ENCODE measurements at places on chromosomes 6 and 20. TPM values are rescaled to one million over a fixed set of nuclear protein-coding genes. Genes with fewer than 3 reads are reported as not detected.

DNA sequence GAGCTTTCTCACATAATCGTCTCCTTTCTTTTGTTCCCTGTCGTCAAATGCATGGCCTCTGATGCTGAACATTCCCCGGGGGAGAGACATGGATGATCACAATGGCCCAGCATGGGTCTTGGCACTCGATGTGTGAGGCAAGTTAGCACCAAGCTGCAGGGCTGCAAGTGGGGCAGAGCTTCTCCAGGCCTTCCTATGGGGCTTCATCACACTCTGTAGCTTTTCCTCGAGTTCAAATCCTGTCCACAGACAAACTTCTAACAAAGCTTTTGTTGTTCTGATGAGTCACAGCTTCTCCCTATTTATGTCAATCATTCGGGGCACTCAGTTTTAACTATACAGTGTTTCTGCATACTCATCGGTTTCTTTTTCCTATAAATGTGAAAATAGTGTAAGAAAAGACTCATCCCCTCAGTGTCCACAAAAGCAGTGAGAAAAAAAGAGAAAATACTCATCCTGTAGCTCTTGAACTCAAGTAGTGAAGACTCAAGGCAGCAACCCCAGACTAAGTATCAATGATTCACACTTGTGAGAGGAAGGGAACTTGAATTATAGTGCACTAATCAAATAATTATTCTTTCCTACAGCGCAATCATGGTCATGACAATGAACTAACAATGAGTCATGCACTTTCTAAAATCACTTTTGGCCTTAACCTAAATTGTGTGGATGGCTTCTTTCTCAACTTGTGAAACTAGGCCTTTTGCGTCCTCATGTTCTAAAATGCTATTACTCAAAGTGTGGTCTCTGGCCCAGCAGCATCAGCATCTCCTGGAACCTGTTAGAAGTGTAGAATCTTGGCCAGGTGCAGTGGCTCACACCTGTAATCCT, 68.4 kb upstream of the NOX3 start:
- H3K4me1 ChIP-seq = no peaks in the 10 kb centered on the region
- H3K36me3 ChIP-seq = no peaks in the 10 kb centered on the region
- no peaks in the 10 kb centered on the region for H3K27me3 ChIP-seq
- H3K4me3 ChIP-seq = no peak overlapping the region

DNA sequence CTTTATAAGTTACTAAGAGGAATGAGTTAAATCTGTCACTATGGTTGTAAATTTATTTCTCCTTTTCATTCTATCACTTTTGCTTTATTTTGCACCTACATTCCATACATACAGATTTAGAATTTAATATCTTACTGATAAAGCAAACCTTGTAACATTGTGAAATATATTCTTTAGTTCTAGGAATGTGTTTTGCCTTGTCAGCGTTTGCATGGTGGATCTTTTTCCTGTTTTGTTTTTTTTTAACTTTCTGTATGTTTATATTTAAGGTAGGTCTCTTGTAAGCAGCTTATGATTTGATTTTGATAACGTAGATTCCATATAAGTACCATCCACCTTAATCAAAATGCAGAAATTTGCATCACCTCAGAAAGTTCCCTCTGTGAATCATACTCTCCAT, 16.4 kb downstream of the RAB22A start:
- no peak overlapping the region for H3K4me3 ChIP-seq
- no peak for DNase-seq
- no peak overlapping the region for H3K27ac ChIP-seq
- H3K27me3 ChIP-seq = no peaks in the 10 kb centered on the region
- H3K4me1 ChIP-seq = peaks cover 2% of the 10 kb centered on the region

SAMD5 gene
- 1.5 TPM for total RNA-seq

- DNase-seq = peak; percentile 58
- H3K36me3 ChIP-seq = no peaks in the 10 kb centered on the region
- no peaks in the 10 kb centered on the region for H3K27me3 ChIP-seq
- H3K4me3 ChIP-seq = peak overlapping the region; percentile 84
- H3K4me1 ChIP-seq = peaks cover 51% of the 10 kb centered on the region
- H3K27ac ChIP-seq = peak overlapping the region; percentile 92
These were observed 883 bp upstream of the DBNDD2 start for GRCh38 chr20:45407067-45407745.

PGC gene
- total RNA-seq = 1.5 TPM

DNA sequence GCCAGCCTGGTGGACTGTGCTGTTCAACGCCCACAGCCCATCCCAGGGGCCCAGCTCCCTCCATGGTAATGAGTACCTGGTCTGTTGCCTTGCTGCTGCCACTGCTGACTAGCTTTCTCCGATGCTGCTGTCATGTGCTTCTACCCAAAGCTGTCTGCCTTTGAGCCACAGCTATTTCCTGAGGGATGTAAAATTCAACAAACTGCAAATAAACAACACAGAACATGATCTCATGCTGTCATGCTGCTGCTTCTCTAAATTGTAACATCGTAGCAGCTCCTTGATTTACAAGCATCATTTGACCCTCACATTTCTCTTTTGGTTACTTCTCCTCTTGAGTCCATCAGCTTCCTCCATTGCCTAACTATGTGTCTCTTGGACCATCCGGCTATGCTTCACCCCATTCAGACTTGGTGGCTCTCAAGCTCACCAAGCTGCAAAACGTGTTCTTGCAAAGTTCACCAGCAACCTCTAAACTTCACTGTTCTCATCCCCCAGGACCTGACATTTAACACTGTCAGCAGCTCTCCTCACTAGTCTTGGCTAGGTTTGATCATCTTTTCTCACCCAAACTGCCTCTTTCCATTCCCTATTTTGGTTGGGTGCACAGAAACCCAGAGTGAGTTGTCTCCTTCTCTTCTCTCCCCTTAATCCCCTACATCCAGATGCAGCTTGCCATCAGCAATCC, 54.6 kb downstream of the FYN start:
- peak overlapping the region; percentile 13 for H3K27ac ChIP-seq

ACAT2 gene
- 13.7 TPM for total RNA-seq

GRCh38 chr6:113359155-113360140, 497.7 kb upstream of the MARCKS start:
- no peak for DNase-seq
- H3K27ac ChIP-seq = no peak overlapping the region
- H3K27me3 ChIP-seq = no peaks in the 10 kb centered on the region
- H3K4me1 ChIP-seq = peaks cover 17% of the 10 kb centered on the region
- no peaks in the 10 kb centered on the region for H3K36me3 ChIP-seq

DNA sequence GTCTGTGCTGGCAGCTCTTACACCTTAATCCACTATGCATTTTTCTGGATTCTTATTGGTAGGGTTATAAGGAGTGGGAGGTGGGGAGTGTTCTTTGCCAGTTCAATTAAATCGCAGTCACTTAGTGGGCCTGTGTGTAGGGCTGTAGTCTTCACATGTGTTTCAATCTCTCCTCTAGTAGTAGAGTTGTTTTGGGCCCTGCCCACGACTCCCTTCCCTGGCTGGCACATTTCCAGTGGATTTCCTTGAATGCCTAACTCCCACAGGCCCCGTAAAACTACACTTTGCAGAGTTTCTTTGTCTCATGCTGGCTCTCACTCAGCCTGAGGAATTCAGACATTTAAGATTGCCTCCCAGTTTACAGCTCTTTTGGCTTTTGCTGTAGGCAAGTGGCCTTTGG, 414.0 kb upstream of the OPRM1 start:
- no peak for DNase-seq
- H3K36me3 ChIP-seq = no peaks in the 10 kb centered on the region
- H3K4me3 ChIP-seq = no peak overlapping the region
- H3K27me3 ChIP-seq = no peaks in the 10 kb centered on the region
- H3K27ac ChIP-seq = no peak overlapping the region

- no peaks in the 10 kb centered on the region for H3K36me3 ChIP-seq
- no peaks in the 10 kb centered on the region for H3K27me3 ChIP-seq
- DNase-seq = no peak
- H3K4me1 ChIP-seq = peaks cover 17% of the 10 kb centered on the region
- no peak overlapping the region for H3K4me3 ChIP-seq
These were observed 1.5 kb downstream of the VARS2 start for GRCh38 chr6:30915591-30915946.

DNA sequence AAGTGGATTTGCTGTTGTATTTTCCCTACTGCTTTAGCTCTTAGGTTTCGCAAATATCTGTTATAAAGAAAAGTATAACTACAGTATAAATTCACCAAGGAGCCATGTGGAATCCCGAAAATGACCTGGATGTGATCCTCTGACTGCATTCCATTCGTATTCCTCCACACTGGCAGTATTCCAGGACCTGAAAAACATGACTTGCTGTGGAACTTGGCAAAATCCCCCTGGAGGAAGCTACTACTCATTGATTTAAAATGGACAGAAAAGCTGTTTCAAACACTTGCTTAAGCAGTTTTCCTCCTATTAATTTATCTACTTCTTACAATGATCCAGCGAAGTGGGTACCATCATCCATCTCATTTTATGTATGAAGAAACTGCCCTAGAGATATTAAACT, 13.3 kb upstream of the ENPP5 start:
- no peak overlapping the region for H3K27ac ChIP-seq
- H3K27me3 ChIP-seq = peaks cover 4% of the 10 kb centered on the region
- no peak overlapping the region for H3K4me3 ChIP-seq
- H3K4me1 ChIP-seq = no peaks in the 10 kb centered on the region
- no peaks in the 10 kb centered on the region for H3K36me3 ChIP-seq

GRCh38 chr6:122620902-122621301, 10.7 kb downstream of the PKIB start:
- H3K4me3 ChIP-seq = no peak overlapping the region
- no peak for DNase-seq
- no peak overlapping the region for H3K27ac ChIP-seq

HLA-DQA1 gene
- not detected for total RNA-seq

WFDC12 gene
- not detected for total RNA-seq

DNA sequence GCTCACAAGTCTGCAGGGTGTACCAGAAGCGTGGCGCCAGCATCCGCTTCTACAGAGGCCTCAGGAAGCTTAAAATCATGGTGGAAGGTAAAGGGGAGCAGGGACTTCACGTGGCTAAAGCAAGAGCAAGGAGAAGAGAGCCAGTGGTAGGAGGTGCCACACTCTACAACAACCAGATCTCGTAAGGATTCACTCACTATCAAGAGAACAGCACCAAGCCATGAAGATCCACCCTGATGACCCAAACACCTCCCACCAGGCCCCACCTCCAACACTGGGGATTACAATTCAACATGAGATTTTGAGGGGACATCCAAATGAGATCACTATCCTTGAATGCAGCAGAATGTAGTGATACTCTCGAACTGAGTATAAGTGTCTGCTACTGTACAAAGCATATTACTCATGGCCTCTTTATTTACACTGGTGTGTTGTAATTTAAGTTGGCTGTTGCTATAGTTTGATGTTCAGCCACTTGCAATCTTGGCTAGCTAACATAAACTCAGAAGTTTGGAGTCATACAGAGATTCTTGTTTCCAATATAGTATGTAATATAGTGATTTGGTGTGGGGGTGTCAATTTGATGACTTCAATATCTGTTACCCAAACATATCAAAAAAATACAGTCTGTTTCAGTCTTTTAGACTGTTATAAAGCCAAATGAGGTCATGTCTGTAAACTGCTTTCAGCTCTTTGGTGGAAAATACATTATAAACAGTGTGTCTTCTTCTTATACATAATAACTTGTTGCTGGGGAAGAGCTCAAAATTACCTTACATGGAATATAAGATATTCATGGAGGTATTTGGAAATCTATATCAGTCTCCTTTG, 39.4 kb upstream of the MYLIP start:
- no peak overlapping the region for H3K4me3 ChIP-seq
- DNase-seq = no peak
- H3K27ac ChIP-seq = no peak overlapping the region
- no peaks in the 10 kb centered on the region for H3K4me1 ChIP-seq
- H3K36me3 ChIP-seq = no peaks in the 10 kb centered on the region

GRCh38 chr20:1377341-1377871, 15.4 kb downstream of the FKBP1A start:
- H3K27ac ChIP-seq = no peak overlapping the region
- H3K27me3 ChIP-seq = no peaks in the 10 kb centered on the region
- no peak for DNase-seq
- H3K4me1 ChIP-seq = peaks cover 42% of the 10 kb centered on the region

BPIFB4 gene
- not detected for total RNA-seq

OR10C1 gene
- not detected for total RNA-seq

- no peak for DNase-seq
- no peak overlapping the region for H3K27ac ChIP-seq
- no peak overlapping the region for H3K4me3 ChIP-seq
- H3K4me1 ChIP-seq = no peaks in the 10 kb centered on the region
- H3K36me3 ChIP-seq = no peaks in the 10 kb centered on the region
- H3K27me3 ChIP-seq = no peaks in the 10 kb centered on the region
These were observed 20.0 kb upstream of the VNN1 start for GRCh38 chr6:132733814-132734213.

DNA sequence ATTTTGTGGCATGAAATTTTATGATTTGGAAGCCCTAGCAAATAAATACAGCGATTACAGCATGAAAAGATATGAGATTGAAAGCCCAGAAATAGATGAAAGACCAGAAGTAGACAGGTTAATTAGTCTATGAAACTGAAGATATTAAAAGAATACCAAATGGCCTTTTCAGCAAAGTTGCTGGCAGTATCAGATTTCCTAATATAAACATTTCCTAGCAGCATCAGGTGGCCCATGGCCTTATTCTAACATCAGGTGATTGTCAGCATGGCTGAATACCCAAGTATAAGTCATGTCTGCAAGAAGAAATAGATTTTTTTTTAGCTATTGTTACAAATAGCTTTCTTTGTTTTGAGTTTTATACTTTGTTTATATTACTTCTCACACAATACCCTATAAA, 93.2 kb downstream of the CLVS2 start:
- H3K4me3 ChIP-seq = no peak overlapping the region
- no peak for DNase-seq
- no peaks in the 10 kb centered on the region for H3K36me3 ChIP-seq
- H3K4me1 ChIP-seq = no peaks in the 10 kb centered on the region

WFDC2 gene
- total RNA-seq = 325 TPM

RUNX2 gene
- 5.2 TPM for total RNA-seq

ZNF512B gene
- total RNA-seq = 2.1 TPM

DNA sequence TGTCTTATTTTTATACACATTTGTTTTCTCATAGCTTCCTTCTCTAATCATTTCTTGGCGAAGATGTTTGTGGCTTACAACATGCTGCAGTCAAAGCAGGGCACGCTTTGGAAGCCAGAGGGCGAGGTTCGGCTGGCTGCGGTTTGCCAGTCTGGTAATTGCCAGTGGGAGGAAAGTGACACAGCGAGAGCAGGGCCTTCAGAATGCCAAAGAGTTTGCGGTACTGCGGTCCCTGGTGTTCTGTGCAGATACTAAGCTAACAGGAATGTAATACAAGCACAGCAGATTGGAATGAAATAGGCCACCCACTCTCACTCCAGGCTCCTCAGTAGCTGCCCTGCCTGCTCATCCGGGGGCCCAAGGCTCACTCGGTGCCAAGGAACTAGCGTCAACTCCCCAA, 58.7 kb upstream of the TGM3 start:
- no peaks in the 10 kb centered on the region for H3K27me3 ChIP-seq
- H3K36me3 ChIP-seq = no peaks in the 10 kb centered on the region
- no peak overlapping the region for H3K4me3 ChIP-seq
- no peaks in the 10 kb centered on the region for H3K4me1 ChIP-seq
- peak; percentile 34 for DNase-seq
- no peak overlapping the region for H3K27ac ChIP-seq

TRAM2 gene
- 8.4 TPM for total RNA-seq

- H3K4me3 ChIP-seq = no peak overlapping the region
- no peaks in the 10 kb centered on the region for H3K27me3 ChIP-seq
- DNase-seq = no peak
These were observed 38.7 kb upstream of the PPP1R3G start for GRCh38 chr6:5046430-5046829.

TREM1 gene
- not detected for total RNA-seq

Measured in transverse colon (tissue), 4 donors.